Parietal lobe (tissue), 2 donors: ENCODE measurements at places on chromosomes 6 and 20. TPM values are rescaled to one million over a fixed set of nuclear protein-coding genes. Genes with fewer than 3 reads are reported as not detected.

SLCO4A1 gene
- total RNA-seq: 2.5 TPM

LGSN gene
- 0.63 TPM for total RNA-seq

NRSN1 gene
- total RNA-seq: 31.6 TPM

NUP43 gene
- 22.2 TPM for total RNA-seq

OOEP gene
- not detected for total RNA-seq

WFDC13 gene
- total RNA-seq: not detected

ME1 gene
- total RNA-seq: 2.2 TPM

STMND1 gene
- not detected for total RNA-seq

CDH4 gene
- 44.4 TPM for total RNA-seq

HLA-DQB1 gene
- 0.63 TPM for total RNA-seq

MEI4 gene
- 0.31 TPM for total RNA-seq

ALDH5A1 gene
- total RNA-seq: 13.5 TPM

TDRD6 gene
- 2.5 TPM for total RNA-seq

C2 gene
- total RNA-seq: 3.1 TPM

KHDC1L gene
- not detected for total RNA-seq

PAK5 gene
- total RNA-seq: 67.0 TPM

PSORS1C1 gene
- total RNA-seq: not detected

MCHR2 gene
- 8.5 TPM for total RNA-seq

CPXM1 gene
- 8.8 TPM for total RNA-seq

SIRPB1 gene
- total RNA-seq: 1.3 TPM

SFT2D1 gene
- 33.8 TPM for total RNA-seq

C20orf144 gene
- 0.31 TPM for total RNA-seq

PROKR2 gene
- 44.8 TPM for total RNA-seq

TFAP2C gene
- total RNA-seq: 6.9 TPM

AVP gene
- total RNA-seq: not detected

FOXC1 gene
- 2.2 TPM for total RNA-seq

IL17A gene
- total RNA-seq: not detected

BPIFA2 gene
- total RNA-seq: not detected

PDE10A gene
- 92.0 TPM for total RNA-seq

CFAP206 gene
- total RNA-seq: 3.1 TPM

SLX4IP gene
- 7.8 TPM for total RNA-seq

PARD6B gene
- total RNA-seq: 9.4 TPM

BRD2 gene
- 124 TPM for total RNA-seq

WFDC10B gene
- total RNA-seq: not detected

SCUBE3 gene
- 2.8 TPM for total RNA-seq
